ENCODE measurements at places on chromosomes 7 and 10.
A peak's percentile ranks its signal among the peaks of the same experiment; 100 is the strongest.

DNA sequence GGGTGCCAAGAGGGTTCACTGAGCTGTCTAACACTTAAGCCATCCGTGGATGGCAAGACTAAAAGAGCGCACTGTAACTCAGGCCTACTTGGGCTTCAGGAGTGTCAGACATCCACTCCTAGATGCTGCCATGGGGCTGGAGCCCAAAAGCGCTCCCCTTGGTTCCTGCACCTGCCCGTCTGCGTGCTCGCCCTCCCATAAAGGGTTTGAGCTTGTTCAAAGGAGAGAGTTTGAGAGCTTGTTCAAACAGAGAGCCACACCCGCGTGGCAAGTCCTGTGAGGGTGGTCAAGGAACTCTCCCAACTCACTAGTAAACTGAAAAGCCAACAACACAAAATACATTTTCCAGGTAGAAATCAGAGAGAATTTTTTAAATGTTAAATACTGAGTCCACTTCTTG lies 256.7 kb downstream of the SEMA3A start:
- DNase-seq, result no peak

GRCh38 chr7:157150882-157151281 lies 12.2 kb downstream of the UBE3C start:
- peak; percentile 33 for DNase-seq

DNA sequence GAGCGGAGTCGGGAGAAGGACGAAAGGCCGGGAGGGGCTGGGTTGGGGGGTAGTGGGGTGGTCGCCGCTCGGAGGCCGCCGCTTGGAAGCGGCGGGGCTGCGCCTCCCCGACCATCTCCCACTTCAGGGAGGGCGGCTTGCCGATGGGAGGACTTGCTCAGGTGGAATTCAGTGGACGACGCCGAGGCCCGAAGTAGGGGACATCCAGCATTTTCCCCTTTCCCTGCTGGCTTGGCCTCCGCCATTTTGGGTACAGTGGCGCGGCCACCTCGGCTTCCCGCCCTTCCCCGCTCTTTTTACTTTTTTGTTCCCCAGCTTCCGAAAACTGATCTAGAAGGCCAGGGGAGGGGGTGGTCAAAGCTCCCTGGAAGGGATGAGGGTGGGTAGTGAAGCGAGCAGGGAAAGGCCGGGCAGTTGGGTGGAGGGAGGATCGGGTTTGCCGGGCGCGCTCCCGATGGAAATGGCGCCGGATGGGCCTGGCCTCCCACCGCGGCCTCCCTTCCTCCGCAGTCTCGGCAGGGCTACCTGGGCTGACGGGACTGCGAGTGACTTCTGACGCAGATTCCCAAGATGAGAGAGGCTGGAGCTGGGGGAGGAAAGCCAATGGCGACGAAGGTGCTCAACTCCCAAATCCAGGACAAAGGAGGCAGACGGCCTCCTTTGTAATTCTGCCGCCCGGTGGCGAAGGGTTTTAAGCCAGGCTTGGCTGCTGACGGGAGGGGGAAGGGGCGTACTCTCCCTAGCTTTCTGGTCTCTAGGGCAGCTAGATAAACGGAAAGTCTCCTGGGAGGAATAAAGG lies at the start of gene PBLD:
PBLD (minus strand) TSS at position 670 of the 799 bp plus-strand sequence. CDS start 26,084 bp downstream, outside the sequence.
- no peak for DNase-seq

DNA sequence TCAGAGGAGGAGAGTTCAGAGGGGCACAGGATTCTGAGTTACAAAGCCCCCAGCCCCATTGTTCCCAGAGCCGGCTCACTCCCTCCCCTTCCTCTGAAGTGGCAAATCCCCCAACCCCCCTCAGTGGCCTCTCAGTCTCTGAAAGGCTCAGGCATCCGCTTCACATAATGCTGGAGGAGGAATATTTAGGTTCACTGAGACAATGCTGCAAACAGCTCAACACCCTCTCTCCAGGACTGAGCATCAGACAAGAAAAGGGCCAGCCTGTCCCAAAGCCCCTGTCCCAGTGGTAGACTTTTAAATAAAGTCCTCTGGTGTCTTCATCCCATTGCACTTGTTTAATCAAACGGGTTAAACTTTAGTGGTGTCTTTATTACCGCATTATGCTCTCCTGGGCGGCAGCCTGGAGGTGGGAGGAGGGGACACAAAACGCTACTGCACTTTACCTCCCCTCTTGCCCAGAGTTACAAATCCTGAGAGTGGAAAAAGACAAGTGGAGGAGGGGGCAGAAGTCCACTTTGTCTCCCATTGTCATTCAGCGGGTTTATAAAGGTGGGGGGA lies 257.9 kb downstream of the FGFR2 start:
- no peak for DNase-seq

DNA sequence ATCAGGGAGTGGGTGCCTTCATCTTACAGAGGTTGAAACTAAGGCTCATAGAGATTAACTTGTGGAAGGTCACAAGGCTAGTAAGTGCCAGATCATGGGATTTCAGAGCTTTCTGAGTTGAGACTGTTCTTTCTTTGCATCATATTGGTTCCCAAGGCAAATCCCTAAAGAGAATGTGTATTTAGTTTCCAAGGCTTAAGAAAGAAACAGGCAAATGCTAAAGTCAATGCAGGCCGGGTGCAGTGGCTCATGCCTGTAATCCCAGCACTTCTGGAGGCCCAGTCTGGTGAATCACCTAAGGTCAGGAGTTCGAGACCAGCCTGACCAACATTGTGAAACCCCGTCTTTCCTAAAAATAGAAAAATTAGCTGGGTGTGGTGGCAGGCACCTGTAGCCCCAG lies 19.8 kb downstream of the CDK1 start:
- no peak for DNase-seq

DNA sequence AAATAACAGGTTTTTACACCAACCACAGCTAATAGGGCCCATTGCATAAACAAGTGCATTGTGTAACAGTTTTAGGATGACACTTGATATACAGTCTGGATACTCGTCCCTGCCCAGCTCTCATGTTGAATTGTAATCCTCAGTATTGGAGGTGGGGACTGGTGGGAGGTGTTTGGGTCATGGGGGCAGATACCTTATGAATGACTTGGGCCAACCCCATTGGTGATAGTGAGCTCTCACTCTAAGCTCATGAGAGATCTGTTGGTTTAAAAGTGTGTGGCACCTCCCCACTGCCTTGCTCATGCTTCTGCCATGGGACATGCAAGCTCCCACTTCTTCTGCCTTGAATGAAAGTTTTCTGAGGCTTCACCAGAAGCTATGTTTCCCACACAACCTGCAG lies 136.7 kb downstream of the PDE1C start:
- DNase-seq, result no peak

- DNase-seq, result no peak
Observed at GRCh38 chr7:26372249-26372648, 80.6 kb downstream of the SNX10 start.

- no peak for DNase-seq
Observed at GRCh38 chr7:5997210-5997808, 11.5 kb downstream of the PMS2 start.

GRCh38 chr10:44990965-44991364 lies 9.8 kb upstream of the ZNF22 start:
- DNase-seq, result no peak

GRCh38 chr10:79400146-79401004 lies 45.0 kb downstream of the ZCCHC24 start:
- DNase-seq, result no peak

DNA sequence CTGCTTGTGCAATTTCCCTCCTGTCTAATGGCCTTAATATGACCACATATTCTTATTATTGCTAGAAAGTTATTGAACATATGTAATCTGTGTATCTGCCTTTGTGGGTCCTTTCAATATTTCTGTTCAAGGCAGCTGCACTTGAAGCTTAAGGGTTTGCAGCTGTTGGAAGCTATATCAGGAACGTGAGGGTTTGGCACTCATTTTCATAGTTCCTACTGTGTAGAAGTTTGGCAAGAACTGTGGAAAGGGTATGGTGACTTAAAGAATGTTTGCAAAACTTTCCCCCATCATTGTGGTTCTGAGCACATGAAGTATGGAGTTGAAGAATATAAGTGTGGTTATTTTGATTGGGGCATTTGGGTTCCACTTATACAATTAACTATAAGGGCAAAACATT lies 144.7 kb upstream of the SEMA3A start:
- DNase-seq, result peak; percentile 49

- DNase-seq, result no peak
Observed at GRCh38 chr7:25777969-25778708, 373.9 kb upstream of the NFE2L3 start.

- no peak for DNase-seq
Observed at GRCh38 chr7:87231258-87231657, 11.7 kb upstream of the TMEM243 start.

GRCh38 chr10:97969538-97970079 lies 60.8 kb downstream of the CRTAC1 start:
- DNase-seq, result no peak

DNA sequence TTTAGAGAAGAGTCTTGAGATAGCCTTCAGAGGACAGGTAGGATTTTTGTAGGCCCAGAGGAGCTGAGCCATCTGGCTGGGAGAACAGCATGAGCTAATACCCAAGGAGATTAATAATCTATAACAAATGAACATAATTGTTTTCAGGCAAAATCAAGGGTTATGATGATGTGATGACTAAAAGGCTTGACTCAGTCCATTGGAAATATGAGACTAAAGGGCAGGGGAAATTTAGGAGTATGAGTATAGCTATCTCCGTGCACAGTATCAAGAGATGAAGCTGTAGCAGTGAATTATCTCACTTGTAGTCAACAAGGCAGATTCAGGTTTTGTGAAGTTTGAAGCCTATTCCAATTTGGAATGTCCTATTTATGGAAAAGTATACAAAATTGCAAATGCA lies 40.1 kb downstream of the CSTF2T start:
- DNase-seq, result no peak

DNA sequence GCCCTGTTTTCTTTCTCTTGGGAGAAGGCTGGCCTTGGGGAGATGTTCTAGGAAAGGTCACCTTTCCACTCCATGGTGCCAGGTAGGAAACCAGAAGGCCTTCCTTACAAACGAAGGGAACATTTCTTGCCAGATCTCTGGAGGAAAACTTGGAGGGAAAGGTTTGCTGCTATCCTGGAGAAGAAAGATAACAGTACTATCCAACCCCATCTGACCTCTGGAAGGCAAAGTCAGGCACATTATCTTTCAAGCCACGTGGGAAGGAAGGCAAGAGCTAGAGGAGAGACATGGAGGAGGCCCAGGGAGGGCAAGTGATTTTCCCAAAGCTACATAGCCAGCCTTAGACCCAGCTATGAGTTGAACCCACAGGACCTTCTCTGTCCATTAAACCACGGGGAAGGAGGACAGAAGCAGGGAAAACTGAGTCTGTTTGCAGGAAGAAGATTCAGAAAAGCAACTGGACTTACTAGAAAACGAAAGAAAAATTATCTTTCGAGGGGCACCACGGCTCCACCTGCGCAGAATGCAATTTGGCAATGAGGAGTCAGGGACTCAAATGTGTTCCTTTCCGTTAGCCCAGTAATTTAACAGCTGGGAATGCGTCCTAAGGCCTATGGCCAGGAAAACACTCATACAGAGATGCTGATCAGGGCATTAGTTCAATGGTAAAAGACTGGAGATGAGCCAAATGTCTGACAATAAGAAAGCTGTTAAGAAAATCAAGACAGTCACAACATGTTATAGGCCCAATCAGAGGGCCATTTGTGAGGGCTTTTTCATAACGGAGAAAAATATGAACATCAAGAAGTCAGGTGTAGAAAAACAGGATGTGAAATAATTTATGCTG lies 32.0 kb upstream of the PSAP start:
- DNase-seq, result no peak

DNA sequence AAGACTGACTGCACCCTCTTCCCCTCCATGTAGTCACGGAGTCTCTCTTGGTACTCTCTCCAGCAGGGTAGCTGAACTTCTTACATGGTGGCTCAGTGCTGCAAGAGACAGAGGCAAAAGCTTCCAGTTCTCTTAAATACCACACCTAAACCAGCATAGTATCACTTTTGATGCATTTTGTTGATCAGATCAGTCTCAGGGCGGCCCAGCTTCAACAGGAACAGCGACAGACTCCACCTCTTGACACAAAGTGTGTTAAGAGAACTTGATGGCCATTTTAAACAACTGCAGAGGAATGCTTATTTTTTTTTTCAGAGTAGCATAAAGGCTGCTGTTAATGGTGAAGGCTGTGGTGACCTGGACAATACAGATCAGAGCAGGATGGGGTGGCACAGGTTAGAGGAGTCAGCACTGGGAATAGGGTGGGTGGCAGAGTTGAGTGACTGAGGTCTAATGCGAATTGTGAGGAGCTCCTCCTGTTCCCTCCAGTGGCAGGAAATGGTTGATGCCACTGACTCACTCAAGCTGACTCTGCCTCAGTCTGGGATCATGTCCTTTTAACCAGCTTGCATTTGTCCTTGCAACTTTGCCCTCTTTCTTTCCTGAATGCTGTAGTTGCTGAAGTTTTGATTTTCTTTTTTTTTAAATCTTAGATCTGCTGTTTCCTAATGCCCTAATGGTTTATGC lies 17.3 kb downstream of the MGAM start:
- no peak for DNase-seq

DNA sequence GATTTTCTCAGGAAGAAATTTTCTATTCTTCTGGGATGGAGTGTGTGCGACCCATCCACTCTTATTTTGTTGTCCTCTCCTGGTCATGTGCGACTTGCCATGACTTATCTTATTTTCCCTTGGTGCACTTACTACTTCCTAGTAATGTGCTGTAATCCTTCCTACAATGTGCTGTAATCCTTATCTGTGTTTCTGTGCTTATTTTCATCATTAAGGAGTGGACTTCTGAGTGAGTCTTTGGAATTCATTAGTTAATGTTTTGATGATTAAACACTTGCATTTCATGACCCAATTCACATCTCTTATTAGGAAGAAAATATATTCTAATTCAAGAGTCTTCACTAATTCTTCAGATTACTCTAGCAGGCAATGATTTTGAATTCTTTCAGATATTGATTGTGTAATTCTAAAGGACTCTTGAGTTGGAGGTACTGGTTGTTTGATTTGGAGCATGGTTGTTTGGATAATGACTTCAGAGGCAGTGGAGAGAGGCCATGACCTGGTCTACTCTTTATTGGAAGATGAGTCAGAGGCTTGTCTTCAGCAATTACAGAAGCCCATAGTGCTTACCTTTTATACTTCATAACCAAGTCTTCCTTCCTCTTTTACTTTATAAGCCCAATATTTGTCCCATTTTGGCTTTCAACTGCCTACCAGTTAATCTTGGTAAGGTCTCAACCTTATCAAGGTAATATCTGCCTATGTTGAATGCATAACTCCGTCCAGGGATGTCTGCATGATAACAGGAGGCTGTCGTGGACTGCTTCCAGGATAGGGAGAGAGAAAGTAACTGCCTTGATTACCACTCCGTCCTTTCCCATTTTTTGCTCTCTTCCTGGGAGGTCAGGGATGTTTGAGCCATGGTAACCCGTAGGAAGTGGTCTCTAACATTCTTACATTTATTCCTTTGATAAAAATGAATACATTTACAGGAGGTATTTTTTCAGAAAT lies 278.3 kb upstream of the SP8 start:
- no peak for DNase-seq

DNA sequence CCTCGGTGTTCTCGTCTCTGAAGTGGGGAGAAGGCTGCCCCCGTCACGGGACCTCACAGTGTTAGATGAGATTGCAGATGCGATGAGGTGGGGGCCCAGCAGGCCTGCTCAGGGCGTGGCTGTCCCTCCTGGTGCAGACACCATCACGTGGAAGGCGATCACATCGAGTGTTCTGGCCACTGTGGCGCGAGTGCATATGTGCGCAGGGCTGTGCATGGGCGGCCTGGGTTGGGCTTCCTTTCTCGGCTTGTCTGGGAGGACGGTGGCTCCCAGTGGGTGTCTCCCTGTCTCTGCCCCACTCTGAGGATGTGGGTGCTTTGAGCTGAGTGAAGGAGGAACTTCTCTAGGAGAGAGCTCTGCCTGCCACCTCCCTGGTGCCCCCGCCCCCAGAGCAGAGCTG lies 83.1 kb downstream of the LHPP start:
- DNase-seq, result no peak

Measured in skeletal muscle cell (primary cell).